Fibroblast of skin of right quadriceps (primary cell): ENCODE measurements at places on chromosomes 2 and 18.

- no peak for DNase-seq
Measured at GRCh38 chr2:42510608-42511243, 16.9 kb upstream of the KCNG3 start.

- DNase-seq: no peak
Measured at GRCh38 chr18:79058007-79058406, 11.2 kb upstream of the ATP9B start.

DNA sequence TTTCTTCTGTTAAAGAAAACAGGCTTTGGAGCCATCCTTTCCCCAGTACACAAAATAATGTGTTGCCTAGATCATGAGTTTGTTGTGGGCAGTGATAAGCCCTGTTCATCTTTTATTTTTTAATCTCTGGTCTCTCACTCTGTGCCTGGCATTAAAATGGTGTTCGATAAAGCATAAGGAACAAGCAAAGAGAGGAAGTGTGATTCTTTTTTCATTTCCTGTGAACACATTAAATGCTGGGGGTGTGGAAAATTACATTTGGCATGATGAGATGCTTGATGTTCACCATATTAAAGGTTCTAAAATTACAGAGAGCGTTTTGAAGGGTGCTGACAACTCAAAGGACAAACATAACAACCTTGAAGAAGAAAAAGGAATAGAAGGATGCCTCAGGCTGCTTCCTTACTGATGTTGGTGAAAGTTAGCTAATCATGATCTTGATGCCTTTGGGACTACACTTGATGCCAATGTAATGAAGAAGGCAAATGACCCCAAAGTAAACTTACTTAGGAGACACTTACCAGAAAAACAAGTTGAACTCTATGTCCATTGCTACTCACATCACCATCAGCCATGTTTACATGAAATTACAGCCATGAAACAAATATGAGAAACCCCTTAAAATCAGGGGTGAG is 33.0 kb downstream of the TMEFF2 start:
- no peak for DNase-seq

DNA sequence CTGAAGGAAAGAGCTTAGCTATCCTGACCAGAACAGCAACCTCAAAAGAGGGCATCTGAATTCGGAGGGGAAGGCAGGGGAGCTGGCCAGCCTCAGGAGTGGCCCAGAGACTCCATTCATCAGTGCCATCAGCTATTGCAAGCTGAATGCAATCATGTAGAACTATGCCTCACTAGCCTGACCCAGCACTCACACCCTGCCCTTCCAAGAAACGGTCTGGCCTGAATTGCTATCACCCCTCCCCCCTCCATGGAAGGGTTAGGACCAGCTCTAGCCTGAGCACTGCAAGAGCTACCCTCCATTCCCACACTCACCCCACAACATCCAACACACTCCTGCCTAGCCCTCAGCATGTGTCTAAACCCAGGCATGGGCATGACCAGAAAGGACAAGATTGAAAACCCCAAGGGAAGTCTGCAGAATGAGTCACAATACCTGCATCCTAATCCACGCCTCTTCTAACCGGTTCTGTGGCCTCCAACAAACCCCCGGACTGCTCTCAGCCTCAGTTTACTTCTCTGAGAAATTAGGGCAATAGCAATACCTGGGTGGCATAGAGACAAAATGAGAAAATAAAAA is 120.3 kb downstream of the BCL11A start:
- no peak for DNase-seq

DNA sequence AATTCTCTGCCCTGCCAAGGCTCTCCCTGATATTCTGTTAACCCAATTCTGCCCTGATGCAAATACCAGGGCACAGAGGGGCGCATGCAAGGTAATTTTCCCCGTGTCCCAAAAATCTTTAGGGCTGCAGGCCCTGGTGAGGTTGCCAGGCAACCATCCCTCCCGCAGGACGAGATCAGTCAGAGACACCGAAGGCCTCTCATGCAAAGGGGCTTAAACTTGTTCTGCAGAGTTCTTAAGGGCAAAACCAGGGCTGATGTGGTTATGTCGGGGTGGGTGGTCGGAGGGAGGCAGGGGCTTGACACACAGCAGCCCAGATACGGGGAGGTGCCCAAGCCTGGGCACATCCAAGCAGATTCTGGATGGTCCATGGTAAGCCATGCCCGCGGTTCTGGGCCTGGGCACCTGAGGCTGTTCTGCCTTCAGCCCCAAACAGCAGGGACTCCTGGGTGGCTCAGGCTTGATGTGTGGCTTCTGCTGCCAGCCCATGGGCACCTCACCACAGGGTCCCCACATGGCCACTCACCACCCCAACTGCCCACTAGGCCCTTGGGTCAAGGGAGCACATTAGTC is 27.2 kb downstream of the STEAP3 start:
- no peak for DNase-seq

- DNase-seq: no peak
Measured at GRCh38 chr2:232538671-232539070, 821 bp upstream of the CHRNG start.

- peak; percentile 14 for DNase-seq
Measured at GRCh38 chr18:67216846-67217245, 299.7 kb downstream of the DSEL start.

GRCh38 chr2:28624436-28624792 is 127.2 kb upstream of the PPP1CB start:
- DNase-seq: no peak

GRCh38 chr2:121790276-121790956 is 35.0 kb downstream of the TSN start:
- DNase-seq: peak; percentile 85

DNA sequence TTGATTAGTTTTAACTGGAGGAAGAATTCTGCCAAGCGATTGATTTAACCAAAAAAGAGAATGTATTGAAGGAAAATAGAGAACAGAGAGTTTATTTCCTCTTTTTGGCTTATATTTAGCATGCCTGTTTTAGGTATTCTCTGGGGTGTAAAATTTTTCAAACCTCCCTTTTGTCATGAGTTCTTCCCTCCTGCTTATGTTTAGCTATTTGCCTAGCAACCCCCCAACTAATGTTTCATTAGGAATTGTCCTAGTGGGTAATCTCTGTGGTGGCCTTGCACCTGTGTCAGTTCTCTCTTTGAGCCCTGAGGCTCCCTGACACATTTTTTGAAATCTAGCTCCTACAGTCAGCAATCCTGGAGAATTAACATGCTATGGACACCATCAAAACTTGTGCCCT is 12.5 kb upstream of the REG1B start:
- no peak for DNase-seq

GRCh38 chr18:23136326-23137096 is 1.2 kb downstream of the CABLES1 start:
- DNase-seq: peak; percentile 32
